ENCODE measurements at places on chromosomes 3 and 15.

DNA sequence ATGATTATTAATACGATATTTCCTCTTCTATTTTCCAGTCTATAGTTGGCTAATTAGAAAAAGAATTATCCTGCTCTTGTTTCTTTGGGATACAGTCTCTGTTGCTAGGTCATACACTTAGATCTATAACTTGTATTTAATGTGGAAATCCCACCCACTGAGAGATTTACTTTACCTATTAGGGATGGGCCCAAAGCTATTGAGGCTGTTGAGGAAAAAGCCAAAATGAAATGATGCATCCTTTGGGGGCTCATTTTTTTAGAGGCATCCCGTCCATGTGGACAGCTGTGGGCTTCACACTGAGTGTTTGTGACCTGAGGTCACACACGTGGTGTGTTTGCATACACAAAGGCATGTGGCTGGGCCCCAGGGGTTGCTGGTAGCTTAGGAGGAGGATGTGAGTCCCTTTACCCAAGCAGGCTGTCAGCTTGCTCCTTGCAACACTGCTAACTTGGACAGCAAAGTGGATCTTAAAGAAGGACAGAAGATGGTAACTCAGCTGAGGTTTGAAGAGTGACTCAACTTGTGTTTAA lies 477.4 kb downstream of the AGBL1 start:
- no peak for DNase-seq

DNA sequence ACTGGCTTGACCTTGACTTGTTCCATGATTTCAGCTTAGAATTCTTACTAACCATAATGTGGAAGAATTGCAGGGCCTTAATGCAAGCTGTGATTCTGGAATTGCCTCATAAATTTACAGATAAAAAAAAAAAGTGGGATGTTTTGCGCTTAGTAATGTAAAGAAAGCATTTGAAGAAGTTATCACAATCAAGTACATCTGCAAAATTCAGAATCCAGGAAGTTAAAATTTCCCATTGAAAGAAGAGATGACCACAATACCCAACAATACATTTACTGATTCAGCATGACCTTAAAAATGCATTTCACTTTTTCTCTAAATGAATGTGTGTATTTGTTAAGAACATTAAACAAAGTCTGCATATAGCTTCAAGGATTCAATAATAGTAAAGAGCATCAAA lies 65.1 kb upstream of the CCNL1 start:
- no peak for DNase-seq

DNA sequence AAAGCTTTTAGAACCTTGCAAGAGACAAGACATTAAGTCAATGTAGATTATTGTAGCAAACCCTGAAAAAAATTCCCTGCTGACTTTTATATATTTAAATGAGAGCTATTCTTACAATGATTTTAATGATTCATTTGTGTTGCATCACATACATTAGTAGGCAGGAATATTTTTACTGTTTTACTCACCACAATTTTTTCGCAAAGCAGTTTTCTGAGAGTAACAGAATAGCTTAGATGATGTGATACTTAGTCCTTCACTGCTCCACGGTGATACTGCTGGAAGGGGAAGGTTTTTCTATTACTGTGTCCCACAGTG lies 43.9 kb upstream of the CLRN1 start:
- DNase-seq: no peak

DNA sequence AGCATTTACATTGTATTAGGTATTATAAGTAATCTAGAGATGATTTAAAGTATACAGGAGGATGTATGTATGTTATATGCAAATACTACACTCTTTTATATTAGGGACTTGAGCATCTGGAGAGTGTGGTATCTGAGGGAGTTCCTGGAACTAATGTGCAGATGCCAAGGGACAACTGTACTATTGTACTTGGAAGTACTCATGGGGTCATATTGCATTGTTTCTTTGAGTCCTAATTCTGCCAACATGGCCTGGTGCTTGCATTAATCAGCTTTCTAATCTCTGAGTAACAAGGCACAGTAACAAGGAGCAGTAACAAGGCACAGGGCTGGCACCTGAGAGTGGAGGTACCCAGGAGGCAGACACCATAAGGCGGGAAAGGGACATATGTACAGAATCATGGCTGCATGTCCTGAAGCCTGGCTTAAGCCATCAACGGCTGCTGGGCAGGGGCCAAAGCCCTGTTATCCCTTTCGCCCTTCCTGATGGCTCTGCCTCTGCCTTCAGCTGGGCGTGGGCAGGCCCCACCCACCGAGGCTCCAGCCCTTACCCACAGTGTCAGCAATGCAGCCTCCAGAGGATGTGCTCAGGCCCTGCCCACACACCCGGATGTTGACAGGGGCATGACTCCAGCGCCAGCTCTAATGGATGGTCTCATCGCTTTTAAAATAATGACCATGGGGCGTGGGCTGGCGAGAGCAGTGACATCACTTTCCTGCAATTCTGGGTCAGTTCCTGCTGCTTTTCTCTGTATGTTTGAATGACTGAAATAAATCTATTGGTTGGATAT lies 22.9 kb downstream of the CEMIP start:
- DNase-seq: no peak

- no peak for DNase-seq
Observed at GRCh38 chr15:71562251-71562650, 248.1 kb upstream of the NR2E3 start.

DNA sequence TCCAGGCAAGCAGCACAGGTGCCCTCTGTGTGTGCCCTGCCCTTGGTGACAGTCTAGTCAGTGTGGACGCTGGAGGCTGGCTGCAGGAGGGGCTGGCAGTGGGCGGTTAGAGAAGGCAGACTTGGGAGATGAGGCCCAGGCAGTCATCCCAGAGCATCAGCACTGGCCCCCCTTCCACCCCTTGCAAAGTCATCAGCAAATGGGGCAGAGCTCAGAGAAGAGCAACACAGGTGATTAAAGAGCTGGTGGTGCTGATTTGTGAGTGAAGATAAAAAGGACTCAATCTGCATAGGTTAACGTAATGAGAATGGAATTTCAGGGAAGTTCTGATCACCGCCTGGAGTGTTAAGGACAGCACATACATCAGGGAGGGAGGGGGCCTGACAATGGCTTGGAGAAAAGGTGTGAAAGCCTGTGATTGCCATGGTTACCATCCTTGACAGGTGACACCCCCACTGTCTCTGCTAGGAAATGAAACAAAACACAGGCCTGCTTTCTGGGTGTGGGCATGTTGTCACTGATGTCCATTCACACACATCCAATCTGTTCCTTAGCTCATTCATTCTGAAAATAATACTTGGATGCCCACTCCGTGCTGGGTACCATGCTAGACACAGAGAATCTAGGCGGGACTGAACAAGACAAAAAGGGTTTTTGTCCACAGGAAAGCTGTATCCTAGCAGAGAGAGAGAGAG lies 269.6 kb upstream of the ST8SIA2 start:
- no peak for DNase-seq
